ENCODE measurements at places on chromosomes 7 and 10. TPM values are rescaled to one million over a fixed set of nuclear protein-coding genes. Genes with fewer than 3 reads are reported as not detected.

Gene FANK1
- total RNA-seq = 2.5 TPM

Gene CAV1
- total RNA-seq = 0.84 TPM

Gene FAM53B
- total RNA-seq = 36.8 TPM

DNA sequence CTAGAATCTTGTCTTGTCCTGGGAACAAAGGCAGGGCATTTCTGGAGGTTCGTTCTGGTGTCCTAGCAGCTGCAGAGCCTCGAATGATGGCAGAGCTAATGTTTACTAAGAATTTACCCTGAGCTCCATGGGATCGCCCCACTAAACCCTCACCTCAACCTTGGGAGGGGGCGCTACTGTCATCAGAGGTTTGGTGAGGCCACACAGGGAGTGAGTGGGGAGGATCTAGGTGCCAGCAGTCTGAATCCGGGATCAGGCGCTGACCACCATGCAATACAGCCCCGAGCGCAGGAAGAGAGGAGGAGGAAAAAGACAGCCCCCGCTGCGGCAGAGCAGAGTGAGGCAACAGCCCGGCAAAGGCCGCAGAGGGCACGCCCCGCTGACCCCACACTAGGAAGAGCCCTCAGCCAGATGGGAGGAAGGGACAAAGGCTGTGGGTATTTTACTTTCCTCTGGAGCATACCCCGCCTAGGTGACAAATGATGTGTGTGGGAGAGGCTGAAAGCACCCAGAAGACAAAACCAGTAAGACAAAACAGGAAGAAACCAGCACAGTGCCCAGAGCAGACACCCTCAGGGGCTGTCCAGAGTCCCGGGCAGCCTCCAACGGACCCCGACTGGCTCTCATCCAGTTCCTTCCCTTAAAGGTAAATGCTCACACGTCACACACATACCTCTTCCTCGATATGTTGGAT, 103.5 kb downstream of the FAM53B start:
- H3K36me3 ChIP-seq = peaks cover 2% of the 10 kb centered on the region
- H3K4me3 ChIP-seq = no peak overlapping the region
- peaks cover 11% of the 10 kb centered on the region for H3K4me1 ChIP-seq
- H3K27me3 ChIP-seq = no peaks in the 10 kb centered on the region
- H3K27ac ChIP-seq = peak overlapping the region; percentile 76
- no peak for DNase-seq

GRCh38 chr7:50815138-50815537, 32.4 kb upstream of the GRB10 start:
- peaks cover 32% of the 10 kb centered on the region for H3K27me3 ChIP-seq
- DNase-seq = no peak
- peaks cover 7% of the 10 kb centered on the region for H3K4me1 ChIP-seq
- no peak overlapping the region for H3K4me3 ChIP-seq

- H3K27me3 ChIP-seq = no peaks in the 10 kb centered on the region
- no peak for DNase-seq
- H3K4me1 ChIP-seq = no peaks in the 10 kb centered on the region
Measured at GRCh38 chr10:58648131-58648530, 135.5 kb downstream of the BICC1 start.

- no peak overlapping the region for H3K4me3 ChIP-seq
- DNase-seq = no peak
- no peaks in the 10 kb centered on the region for H3K36me3 ChIP-seq
- H3K27me3 ChIP-seq = no peaks in the 10 kb centered on the region
- H3K27ac ChIP-seq = peak overlapping the region; percentile 51
- peaks cover 9% of the 10 kb centered on the region for H3K4me1 ChIP-seq
Measured at GRCh38 chr7:126501617-126502016, 751.1 kb downstream of the GRM8 start.

- peaks cover 7% of the 10 kb centered on the region for H3K27me3 ChIP-seq
- H3K27ac ChIP-seq = no peak overlapping the region
- H3K4me1 ChIP-seq = peaks cover 3% of the 10 kb centered on the region
- no peak overlapping the region for H3K4me3 ChIP-seq
- H3K36me3 ChIP-seq = no peaks in the 10 kb centered on the region
Measured at GRCh38 chr10:97107551-97107950, 78.2 kb downstream of the SLIT1 start.

DNA sequence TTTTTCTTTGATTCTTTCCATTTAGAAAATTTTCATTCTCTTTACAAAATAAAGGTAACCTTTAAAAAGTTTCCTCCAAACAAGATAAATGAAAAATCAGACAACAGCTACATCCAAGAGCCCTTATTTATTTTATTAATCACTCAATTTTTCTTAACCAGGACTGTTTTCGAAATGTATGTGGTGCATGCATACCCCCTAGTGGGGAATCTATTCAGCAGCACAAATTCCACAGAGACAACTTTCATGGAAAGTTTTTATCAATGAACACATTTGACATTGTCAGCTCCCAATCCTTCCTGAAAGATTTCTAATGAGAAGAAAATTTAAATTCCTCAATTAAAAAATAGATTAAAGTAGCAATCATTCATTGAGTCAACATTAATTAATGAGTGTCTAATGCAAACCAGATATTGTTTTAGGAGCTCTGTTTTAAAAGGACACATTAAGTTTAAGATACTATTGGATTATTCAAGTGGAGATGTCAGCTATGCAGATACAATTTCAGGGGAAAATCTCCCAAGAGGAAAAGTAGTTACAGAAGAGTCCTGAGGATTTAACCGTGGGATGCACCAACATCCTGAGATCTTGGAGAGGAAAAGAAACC, 5.2 kb upstream of the HTR7 start:
- H3K4me1 ChIP-seq = peaks cover 1% of the 10 kb centered on the region
- H3K36me3 ChIP-seq = no peaks in the 10 kb centered on the region
- no peak overlapping the region for H3K4me3 ChIP-seq
- DNase-seq = no peak

DNA sequence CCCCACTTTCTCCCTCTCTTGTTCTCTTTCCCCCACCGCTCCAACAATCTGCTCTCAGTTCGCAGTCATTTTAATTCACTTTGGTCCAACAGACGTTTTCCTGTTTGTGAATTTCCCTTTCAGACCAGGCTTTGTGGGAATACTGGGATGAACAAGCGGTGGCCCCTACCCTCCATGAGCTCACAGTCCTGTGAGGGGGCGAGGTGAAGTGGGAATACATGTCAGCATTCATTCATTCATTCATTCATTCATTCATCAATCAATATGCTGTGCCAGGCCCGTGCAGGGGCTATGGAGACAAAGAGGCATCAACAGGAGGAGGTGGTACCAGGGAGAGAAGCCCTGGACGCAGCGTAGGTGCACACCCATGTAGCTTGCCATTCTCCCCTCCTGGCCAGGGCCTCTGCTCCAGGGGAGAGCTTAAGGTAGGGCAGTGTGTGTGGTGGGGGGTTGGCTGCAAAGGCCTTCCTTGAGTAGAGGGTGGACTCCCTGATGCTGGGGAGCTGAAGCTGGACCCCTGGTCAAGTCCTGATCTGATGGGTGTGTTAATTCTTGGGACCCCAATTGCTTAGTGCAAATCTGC, 16.1 kb downstream of the PRF1 start:
- DNase-seq = no peak
- H3K27me3 ChIP-seq = peaks cover 13% of the 10 kb centered on the region
- H3K4me1 ChIP-seq = peaks cover 9% of the 10 kb centered on the region
- H3K27ac ChIP-seq = peak overlapping the region; percentile 73
- H3K36me3 ChIP-seq = no peaks in the 10 kb centered on the region

GRCh38 chr10:1739751-1740150, 2.4 kb upstream of the ADARB2 start:
- no peak overlapping the region for H3K27ac ChIP-seq
- peaks cover 81% of the 10 kb centered on the region for H3K27me3 ChIP-seq
- H3K4me3 ChIP-seq = no peak overlapping the region
- H3K36me3 ChIP-seq = no peaks in the 10 kb centered on the region
- H3K4me1 ChIP-seq = peaks cover 7% of the 10 kb centered on the region

DNA sequence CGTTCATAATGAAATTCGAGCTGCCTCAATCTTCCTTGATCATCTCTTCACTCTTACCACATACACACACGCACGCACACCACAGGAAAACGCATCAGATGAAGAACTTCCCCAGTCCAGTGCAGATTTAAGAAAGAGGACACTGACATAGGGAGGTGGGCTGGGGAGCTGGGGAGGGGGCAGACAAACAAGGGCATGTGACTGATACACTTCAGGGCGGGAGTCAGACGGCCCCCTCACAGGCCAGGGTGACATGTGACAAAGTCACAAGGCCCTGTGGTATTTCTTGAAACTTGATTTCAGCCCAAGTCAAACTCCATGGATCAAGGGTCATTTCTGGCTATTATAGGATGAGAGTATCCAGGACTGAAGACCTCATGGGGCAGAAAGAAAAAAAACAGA, 82.6 kb downstream of the KCNMA1 start:
- no peaks in the 10 kb centered on the region for H3K36me3 ChIP-seq
- no peak for DNase-seq
- no peak overlapping the region for H3K27ac ChIP-seq
- no peaks in the 10 kb centered on the region for H3K4me1 ChIP-seq
- H3K4me3 ChIP-seq = no peak overlapping the region
- peaks cover 4% of the 10 kb centered on the region for H3K27me3 ChIP-seq

- DNase-seq = no peak
- H3K36me3 ChIP-seq = no peaks in the 10 kb centered on the region
- peaks cover 1% of the 10 kb centered on the region for H3K4me1 ChIP-seq
Measured at GRCh38 chr7:103857435-103857834, 132.0 kb downstream of the RELN start.

DNA sequence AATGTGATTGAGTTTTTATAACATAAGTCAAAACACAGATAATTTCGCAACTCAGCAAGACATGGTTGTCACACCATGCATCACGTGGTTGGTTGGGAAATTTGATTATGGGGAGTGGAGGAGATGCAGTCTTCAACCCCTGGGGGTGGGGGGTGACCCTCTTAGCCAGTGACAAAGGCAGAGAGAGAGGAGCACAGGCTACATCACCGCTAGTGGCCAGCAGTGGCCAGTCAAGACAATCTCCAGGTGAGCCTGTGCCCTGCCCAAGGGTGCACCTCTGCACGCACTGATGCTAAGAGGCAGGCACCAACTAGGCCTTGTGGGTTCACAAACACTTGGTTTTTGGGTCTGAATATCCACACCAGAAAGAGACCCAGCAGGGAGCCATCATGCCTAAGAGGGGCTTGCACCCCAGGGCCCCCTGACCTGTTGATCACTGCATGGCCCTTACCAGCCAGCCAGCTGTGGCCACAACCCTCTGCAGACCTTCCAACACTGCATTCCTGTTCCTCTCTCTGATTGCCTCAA, 244.4 kb downstream of the FANK1 start:
- no peak for DNase-seq
- peaks cover 10% of the 10 kb centered on the region for H3K27me3 ChIP-seq
- H3K4me3 ChIP-seq = no peak overlapping the region
- peaks cover 5% of the 10 kb centered on the region for H3K4me1 ChIP-seq
- no peak overlapping the region for H3K27ac ChIP-seq

DNA sequence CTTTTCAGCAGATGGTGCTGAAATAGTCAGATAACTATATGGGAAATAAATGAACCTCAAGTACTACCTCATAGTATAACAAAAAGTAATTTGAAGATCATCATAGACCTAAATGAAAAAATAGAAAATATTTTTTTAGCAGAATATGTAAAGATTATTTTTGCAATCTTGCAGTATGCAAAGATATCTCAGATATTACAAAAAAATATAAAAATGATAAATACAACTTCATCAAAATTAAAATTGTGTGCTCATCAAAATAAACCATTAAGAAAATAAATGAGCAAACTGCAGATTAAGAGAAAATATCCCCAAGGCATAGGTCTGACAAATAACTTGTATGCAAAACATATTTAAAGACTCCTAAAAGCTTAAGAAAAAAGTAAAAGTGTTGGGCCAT, 83.4 kb upstream of the KCND2 start:
- no peak overlapping the region for H3K4me3 ChIP-seq
- H3K4me1 ChIP-seq = peaks cover 2% of the 10 kb centered on the region
- H3K27ac ChIP-seq = no peak overlapping the region
- no peaks in the 10 kb centered on the region for H3K36me3 ChIP-seq
- DNase-seq = no peak

DNA sequence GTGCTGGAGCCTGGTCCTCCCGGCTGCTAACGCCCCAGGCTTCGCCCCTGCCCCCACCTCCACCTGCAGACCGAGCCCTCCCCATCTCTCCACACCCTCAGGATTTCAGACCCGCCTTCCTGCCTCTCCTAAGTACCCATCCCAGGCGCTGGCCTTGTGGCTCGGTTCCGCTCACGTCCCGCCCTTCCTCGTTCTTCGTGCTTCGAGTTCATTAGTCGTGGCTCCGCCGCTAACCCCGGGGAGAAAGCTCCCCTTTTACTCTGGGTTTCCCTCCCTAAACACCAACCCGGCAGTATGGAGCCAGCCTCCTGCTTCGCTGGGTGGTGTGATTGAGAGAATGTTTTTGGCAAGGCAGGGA, 11.2 kb downstream of the EMX2 start:
- no peak overlapping the region for H3K4me3 ChIP-seq
- peaks cover 90% of the 10 kb centered on the region for H3K27me3 ChIP-seq
- no peak overlapping the region for H3K27ac ChIP-seq
- H3K4me1 ChIP-seq = peaks cover 10% of the 10 kb centered on the region

- H3K27me3 ChIP-seq = peaks cover 51% of the 10 kb centered on the region
- DNase-seq = no peak
- no peaks in the 10 kb centered on the region for H3K36me3 ChIP-seq
- H3K4me1 ChIP-seq = peaks cover 22% of the 10 kb centered on the region
Measured at GRCh38 chr7:11206177-11206899, 232.7 kb downstream of the PHF14 start.
